ENCODE measurements at places on chromosomes 5 and 9. TPM values are rescaled to one million over a fixed set of nuclear protein-coding genes. Genes with fewer than 3 reads are reported as not detected.

DNA sequence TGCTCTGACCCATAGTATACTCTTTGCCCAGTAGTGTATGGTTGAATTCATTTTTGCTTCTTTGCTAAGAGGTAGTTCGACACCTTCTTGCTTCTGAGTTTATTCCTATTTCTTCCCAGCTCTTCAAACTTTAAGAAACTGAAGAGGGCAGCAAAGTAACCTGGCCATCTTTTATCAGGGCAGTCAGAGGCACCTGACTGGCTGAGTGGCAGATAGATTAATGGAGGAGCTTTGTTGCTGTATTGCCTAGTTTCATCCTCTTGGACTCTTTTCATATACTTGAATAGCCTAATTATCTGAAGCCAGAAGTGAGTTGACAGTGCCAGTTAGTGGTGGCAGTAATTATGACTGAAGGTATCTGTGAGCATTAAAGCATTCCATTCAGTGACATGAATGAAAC is 82.5 kb downstream of the UHRF2 start:
- no peaks in the 10 kb centered on the region for H3K4me1 ChIP-seq
- peaks cover 8% of the 10 kb centered on the region for H3K36me3 ChIP-seq
- no peak overlapping the region for H3K27ac ChIP-seq
- no peak overlapping the region for H3K4me3 ChIP-seq
- H3K27me3 ChIP-seq = no peaks in the 10 kb centered on the region

MEGF10 gene
- not detected for total RNA-seq

- no peak overlapping the region for H3K4me3 ChIP-seq
- peaks cover 4% of the 10 kb centered on the region for H3K4me1 ChIP-seq
- no peak overlapping the region for H3K27ac ChIP-seq
- no peaks in the 10 kb centered on the region for H3K36me3 ChIP-seq
Measured at GRCh38 chr5:42591015-42591414, 165.6 kb upstream of the CCDC152 start.

- no peaks in the 10 kb centered on the region for H3K36me3 ChIP-seq
- H3K4me3 ChIP-seq = no peak overlapping the region
- H3K27me3 ChIP-seq = no peaks in the 10 kb centered on the region
- H3K27ac ChIP-seq = no peak overlapping the region
- DNase-seq = no peak
- H3K4me1 ChIP-seq = no peaks in the 10 kb centered on the region
Measured at GRCh38 chr5:14782591-14782990, 89.0 kb downstream of the ANKH start.

IL9 gene
- total RNA-seq = not detected

DNA sequence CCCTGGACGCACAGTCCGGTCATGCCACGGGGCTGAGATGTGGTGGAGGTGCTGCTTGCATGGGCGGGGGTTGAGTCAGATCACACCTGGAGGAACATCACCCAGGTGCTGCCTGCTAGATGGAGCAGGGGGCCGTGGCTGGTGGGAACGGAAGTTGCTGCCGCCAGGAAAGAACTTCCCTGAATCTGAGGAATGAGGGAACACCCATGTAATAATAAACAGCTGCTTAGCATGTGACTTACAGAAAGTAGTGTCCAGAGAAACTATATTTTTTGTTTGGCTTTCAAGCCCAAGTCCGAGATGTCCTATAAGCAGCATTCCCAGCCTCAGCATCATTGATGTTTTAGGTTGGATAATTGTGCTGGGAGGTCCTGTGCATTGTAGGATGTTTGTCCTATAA is 27.1 kb upstream of the FAM240B start:
- no peak overlapping the region for H3K4me3 ChIP-seq
- H3K36me3 ChIP-seq = no peaks in the 10 kb centered on the region
- no peak overlapping the region for H3K27ac ChIP-seq

Data from B cell (primary cell).